ENCODE measurements at places on chromosomes 16 and 17.

- DNase-seq: no peak
Measured at GRCh38 chr16:57634171-57634570, 5.7 kb downstream of the ADGRG1 start.

- DNase-seq: no peak
Measured at GRCh38 chr17:70091696-70092095, 16.7 kb downstream of the KCNJ16 start.

DNA sequence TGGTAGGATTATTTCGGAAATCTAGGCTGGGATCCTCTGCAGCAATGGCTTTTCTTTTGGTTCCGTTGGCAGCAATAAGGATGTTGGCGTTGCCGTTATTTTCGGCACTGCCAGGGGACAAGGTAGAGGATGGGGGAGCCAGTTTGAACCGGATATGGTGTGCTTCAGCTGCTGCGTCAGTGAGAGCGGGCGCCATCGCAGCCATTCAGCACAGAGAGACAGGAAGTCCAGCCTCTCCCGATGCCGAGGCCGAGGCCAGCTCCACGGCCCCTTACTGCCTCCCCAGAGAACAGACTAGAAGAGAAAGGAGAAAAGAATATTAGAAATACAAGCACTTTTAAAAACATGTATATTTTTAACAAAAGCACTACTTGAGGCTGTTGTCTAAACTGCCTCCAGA lies 21.3 kb downstream of the KANSL1 start:
- no peak for DNase-seq

DNA sequence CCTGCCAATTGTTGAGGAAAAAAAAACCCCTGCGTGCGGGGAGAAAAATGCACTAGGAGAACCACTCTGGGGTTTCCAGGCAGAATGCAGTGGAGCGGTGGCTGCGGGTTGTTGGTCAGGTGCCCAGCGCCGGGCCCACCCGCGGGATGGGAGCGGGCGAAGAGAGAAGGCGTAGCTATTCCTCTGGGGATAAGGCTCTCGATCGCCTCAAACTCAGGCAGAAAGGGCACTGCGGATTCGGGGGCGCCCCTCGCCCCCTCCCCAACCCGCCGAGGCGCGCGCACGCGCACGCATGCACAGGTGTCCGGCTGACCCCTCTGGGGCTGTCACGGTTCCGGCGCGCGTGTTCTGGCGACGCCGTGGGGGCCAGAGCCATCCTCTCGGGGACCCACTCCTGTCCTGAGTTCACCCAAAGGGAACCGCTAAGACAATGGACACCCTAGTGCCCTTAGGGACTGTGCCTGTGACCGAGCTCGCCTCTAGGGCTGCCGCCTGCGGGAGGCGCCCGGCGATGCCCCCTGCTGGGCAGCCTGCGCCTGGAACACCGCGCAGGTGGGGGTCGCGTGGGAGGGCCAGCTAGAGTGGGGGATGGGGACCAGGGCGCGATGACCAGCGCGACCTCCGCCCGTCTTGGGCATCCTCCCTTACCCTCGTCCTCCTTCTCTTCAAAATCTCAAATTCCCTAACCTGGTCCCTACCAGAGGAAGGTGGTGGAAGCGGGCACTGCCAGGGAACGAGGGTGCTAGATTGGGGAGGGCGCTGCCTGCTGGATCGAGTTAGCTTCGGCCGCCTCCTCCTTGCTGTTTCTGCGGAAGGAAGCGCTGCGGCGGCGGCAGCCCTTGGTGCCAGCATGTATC lies 14.4 kb upstream of the CBX8 start:
- peak; percentile 73 for DNase-seq

DNA sequence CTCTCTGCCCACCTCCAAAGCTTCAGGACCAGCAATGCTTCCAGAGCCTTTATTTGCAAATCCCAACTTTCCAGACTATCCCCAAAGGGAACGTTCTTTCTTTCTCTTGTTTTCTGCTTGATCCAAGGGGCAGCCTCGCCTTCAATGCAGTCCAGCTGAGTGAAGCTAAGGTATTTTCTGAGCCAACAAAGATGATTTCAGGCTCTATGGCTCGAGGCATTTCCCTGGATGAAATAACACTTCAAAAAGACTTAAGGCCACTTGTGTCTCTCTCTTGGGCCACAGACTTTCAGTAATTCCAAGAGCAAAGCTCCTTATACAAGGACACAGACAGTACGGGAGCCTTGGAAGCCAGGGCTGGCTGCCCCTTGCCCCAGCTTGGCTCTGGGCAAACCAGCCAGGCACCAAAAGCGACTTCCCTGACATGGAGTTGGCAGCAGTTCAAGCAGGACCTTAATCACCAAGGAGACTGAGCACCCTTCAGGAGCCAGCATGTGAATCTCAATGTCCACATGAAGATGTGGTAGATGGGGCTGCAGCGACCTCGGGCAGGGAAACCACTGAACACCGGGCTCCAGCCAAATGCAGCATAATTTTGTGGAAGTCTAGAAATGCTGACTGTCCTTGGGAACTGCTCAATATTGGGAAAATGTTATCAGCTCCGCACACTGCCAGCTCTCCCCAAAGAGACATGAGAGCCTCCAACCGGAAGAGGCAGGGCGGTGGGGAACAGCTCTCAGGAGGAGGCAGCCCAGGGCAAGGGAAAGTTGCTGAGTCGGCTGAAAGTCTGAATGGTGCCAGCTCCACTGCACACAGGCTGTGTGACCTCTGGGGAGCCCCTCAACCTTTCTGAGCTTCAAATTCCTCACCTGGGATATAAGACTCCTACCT lies 39.0 kb downstream of the TK2 start:
- no peak for DNase-seq

Data from H1 (cell line).